Memory B cell (primary cell): ENCODE measurements at places on chromosomes 4 and X.

GRCh38 chr4:15348695-15349094 lies 79.1 kb upstream of the C1QTNF7 start:
- no peak for DNase-seq

DNA sequence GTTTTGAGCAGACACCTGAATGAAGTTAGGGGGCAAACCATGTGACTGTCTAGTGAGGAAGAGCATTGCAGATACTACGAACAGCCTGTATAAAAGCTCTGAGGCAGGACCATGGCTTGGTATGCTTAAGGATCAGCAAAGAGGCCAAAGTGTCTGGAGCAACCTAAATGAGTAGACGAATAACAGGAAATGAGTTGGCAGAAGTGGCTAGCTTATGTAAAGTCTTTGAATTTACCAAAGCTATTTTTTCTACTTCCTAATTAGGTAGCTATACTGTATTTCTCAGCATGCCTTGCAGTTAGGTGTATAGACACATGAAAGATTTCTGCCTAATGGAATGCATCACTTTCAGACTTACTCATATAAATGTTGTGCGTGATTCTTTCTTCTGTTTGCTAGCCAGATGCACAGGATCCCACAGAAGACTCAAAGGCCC lies 9.3 kb upstream of the GPRIN3 start:
- DNase-seq, result no peak

GRCh38 chr4:127251423-127251822 lies 381.3 kb upstream of the INTU start:
- no peak for DNase-seq

DNA sequence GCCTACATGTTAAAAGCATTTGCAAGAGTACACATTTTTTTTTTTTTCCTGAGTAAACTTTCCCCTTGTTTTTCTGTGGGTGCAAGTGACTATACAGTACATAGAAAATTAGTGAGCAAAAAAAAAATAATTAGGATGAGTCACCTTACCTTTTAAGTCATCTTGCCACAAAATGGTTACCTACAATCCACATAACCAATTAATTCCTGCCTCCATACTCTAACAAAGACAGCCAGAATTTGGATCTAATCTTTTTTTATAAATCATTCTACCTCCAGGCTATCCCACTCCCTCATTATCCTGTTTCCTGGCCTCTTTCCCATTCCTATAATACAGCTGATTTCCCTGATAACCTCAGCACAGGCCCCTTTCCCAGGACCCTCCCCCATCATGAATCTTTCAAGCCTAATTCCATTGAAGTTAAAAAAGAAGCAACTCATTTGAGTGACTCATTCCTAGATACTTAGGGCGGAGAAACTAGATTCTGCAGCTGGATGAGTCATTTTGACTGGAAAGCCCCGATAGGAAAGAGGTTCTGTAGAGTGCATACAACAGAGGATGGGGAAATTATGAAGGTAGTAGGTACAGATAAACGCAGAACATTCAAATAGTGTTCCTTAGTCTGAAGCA lies 128.2 kb downstream of the C4orf51 start:
- DNase-seq, result no peak

GRCh38 chrX:9356846-9357245 lies 108.0 kb upstream of the TBL1X start:
- DNase-seq, result no peak

DNA sequence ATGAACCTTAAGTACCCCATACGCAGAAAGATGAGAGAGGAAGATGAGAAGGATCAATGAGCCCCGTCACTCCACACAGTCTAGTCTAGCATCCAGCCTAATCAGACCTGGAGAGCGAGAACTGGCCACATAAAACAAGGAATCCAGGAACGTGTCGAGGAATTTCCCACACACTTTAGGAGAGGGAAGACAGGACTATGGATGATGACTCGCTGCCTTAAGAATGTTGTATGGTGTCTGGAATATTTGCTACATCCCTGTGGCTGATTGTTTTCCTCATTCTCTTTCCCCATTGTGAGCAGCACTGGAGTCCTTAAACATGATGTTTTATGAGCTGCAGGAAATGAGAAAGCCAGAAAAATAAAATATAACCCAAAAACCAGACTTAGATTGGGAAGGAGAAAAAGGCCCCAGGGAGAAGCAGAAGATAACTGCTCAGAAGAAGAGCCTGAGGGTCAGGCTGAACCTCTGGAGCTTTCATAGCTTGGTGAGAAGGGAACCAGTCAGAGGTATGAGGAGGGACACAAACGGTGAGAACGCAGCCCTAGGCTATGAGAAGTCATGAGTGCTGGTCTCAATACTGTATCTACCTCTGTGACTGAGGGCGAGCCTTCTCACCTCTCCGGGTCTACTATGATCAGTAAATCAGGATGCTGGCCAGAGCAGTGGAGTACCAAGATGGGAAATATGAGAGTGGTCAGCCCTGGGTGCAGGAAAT lies 139.5 kb upstream of the NOCT start:
- no peak for DNase-seq

DNA sequence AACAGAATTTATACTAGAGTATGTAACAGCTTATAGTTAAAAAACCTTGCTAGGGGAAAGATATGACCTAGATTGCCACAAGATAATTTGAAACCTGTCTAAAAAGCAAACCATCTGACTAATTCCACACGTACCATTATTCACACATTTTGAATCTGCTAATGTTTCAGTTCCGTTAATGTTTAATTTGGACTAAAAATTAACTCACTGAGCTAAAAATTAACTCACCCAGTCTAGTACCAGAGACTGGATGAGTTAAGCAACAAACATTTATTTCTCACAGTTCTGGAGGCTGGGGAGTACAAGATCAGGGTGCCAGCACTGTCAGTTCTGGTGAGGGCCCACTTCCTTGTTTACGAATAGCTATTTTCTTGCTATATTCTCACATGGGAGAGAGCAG lies 231.5 kb upstream of the DIAPH2 start:
- no peak for DNase-seq

DNA sequence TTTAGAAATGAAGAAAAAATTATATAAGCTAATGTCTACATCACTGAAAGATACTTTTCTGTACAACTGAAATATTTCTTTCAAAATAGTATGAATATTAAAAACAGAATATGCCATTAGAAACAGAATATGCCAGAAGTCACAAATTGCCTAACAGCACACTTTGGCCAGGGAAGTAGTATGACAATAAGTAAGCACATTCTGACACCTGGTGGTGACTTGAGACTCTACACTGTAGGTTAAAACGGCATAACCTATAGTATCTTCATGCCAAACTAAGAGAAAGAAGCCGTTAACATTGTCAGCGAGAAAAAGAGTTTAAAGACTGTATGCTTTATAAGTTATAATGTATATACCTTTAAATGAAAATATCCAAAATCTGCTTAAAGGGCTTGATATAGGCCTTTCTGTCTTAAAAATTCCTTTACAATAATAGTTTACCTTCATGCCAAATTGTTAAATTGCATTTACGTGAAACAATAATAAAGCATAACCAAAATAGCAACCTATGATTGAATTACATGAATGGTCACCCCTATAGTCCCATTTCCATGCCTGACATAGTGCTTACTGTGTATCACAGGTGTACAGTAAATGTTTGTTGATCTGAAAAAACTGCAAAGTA lies 32.8 kb downstream of the FAM13A start:
- peak; percentile 19 for DNase-seq

DNA sequence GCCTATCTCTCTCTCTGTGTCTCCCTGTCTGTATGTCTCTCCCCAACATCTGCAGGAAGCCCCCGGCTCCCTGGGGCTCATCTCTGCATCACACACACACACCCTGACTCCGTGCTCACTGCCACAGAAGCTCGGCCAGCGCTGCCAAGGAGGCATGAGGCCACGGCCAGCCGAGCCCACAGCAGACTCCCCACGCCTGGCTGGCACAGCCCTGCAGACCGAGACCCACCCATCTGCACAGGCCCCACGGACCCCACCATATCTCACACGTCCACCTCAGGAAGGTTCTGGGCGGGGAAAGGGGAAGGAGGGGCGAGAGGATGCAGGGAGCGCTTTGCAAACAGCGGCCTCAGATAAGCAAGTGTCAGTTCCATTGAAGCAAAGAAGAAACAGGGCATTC lies 28.5 kb upstream of the SLC25A6 start:
- DNase-seq, result no peak

DNA sequence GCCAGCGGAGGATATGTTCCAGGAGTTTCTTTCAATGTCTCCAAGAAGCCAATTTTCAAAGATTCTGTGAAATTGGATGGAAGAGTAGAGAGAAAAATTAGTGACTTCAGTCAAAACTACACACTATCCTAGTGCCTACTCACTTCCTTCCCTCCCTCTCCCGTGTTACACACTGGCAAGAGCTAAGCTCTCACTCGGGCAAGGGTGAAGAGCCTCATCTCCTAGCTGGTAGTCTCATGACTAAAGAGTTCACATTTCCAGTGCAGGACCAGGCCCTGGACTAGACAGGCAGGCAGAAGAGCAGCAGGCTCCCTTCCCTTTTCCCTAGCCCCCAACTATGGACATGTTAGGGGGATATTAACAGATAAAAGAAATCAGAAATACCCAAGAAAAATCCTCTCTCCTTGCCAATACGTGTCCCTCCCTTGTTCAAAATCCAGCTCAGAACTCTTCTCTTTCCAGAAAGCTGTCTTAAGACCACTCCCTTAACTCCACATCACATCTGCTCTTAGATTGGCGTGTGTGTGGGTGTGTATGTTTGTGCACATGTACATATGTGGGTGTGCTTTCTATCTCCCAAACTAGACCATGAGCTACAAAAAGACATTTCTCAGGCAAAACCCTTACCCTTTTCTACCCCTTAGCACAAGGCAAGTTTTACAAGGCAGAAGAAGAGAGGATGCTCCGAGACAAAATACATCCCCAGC lies 29.9 kb downstream of the ZDHHC9 start:
- DNase-seq, result no peak

DNA sequence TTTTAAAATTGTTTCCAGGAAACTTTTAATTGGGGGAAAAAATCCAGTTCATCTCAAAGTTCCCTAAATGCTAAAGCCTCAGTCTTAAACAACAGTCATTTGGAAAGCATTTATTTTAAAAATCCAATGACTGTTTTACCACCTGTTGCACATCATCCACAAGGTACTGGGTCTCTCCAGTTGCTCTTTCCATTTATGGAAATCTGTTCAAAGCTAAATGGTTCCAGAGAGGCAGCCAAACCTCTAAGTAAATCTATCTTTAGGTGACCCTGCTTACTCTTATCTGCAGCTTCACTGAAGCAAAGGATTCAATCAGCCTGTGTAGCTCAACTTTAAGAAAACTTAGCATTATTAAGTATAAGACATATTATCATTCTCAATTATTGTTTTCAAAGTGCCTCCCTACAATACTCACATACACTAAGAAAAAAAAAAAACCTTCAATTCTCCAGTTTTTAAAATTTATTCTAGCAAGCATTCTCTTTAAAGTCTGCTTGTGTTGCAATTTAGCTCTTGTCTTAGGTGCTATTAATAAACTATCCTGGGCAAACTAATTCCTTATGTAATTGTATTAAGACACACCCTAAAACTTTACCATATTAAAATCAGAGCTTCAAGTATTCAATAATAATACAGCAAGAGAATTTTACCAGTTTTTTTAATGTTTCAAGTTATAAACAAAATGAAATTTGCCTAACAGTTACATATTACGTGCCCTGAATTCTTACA lies 60.6 kb downstream of the NOCT start:
- DNase-seq, result no peak

DNA sequence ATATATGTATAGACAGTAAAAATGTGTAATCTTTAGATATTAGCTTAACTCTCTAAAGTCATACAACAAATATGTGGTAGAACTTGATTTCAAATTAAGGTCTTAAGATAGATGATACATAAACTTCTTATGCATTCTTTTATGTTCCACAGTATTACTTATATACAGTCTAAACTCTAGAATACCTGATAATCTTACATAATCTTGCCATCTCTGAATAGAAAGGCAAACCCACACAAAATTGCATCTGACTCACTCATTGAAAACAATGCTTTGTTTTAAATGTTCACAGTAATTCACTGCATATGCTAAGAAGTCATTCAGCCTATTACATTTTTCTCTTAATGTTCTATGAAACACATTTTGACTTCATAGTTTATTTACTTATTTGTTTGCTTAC lies 10.1 kb downstream of the SULT1B1 start:
- DNase-seq, result no peak

DNA sequence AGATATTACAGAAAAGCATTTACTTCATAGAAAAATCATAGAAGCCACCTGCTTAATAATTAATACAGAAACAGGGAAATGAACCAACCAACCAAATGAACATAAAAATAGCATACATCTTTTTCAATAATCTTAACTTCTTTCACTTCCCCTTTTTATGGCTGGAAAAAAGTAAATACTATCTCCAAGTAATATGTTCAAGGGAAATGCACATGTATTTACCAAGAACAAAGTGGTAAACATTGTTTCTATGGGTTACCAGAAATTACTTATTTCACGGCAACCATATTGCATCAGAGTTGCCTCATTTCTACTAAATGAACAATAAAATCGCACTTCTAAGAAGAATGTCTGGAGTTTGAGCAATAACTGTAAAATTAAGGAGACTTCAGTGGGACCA lies 321.3 kb downstream of the TMA16 start:
- no peak for DNase-seq

DNA sequence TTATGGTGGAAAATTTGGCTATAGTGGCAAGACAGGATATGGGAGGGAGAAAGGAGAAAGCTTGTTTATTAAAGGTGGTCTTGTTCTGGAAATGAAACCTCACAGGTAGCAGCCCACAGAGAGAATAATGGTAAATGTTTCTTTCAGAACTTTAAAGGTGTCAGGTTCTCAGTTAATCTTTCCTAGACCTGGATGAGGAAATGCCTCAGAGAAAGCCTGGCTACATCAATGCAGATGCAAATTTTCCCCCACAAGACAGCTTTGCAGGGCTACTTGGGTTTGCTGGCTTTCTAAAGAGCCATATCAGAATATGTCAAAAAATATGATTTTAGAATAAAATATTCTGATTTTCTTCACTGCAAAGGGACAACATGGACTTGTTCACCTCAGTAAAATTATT lies 715.0 kb downstream of the FAM133A start:
- DNase-seq, result no peak

DNA sequence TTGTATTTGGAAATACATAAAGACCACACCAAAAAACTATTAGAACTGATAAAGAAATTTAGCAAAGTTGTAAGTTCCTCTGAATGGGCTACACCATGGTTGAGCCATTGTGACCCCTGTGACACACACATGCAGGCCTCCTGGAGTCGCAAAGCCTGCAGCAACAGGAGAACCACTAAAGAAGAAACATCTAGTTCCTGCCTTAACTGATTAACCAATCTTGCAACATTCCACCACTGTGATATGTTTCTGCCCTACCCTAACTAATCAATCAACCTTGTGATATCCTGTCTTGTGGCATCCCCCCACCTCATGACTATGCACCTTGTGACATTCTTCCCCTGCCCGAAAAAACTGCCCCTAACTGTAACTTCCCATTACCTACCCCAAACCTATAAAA lies 401.8 kb downstream of the PRDM5 start:
- no peak for DNase-seq

DNA sequence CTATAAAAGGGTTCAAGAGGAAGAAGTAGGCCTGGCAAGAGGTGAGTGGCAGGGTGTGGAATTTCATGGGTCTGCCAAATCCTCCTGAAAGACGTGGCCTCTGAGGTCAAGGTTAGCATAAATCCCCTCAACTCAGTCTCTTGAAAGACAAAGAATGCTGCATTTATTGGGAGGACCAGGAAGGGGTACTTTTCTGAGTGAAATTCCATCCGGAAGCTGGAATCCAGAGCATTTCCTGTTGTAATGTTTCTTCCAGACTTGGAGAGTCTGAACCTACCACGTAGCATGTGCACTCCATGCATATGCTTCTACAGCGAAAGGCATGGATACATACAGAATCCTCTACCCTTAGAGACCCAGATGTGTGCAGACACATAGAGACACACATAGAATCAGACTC lies 13.4 kb upstream of the FGD1 start:
- no peak for DNase-seq
